ENCODE measurements at places on chromosomes 2 and 18.

GRCh38 chr2:24676493-24676892, 116.7 kb downstream of the PTRHD1 start:
- DNase-seq = no peak

DNA sequence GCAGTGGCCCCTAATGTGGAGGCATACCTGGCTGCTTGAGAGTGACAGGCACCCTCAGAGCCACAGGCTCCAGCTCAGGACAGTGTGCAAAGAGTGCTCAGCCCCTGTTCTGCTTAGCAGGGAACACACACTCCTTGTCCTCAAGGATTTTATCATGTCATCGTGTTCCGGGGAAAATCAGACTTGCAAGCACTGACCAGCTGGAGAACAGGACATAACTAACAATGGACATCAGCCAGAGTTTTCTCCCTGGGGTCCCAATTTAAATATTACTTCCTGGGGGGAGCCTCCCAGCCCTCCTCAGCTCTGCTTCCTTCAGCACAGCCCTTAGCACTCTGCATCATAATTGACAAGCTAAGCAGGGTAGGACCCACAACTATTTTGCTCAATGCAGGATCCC, 175.4 kb upstream of the ACAA2 start:
- no peak for DNase-seq

DNA sequence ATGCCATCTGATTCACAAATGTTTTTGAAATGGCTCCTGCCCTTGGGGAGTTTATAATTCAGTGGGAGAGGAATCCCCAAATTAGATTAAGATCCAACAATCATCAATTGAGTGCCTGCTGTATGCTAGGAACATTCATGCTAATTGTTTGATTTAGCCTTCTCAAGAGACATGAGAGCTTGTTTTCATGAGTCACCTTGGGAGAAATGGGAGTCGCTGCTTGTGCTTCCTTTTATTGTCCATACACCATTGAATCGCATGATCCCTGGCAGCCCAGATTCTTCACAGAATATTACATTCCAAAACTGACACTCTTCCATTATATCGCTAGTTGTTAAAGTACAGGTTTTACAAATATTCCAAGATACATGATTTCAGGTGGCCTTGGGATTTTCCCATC, 106.0 kb upstream of the MAP3K20 start:
- DNase-seq = no peak

DNA sequence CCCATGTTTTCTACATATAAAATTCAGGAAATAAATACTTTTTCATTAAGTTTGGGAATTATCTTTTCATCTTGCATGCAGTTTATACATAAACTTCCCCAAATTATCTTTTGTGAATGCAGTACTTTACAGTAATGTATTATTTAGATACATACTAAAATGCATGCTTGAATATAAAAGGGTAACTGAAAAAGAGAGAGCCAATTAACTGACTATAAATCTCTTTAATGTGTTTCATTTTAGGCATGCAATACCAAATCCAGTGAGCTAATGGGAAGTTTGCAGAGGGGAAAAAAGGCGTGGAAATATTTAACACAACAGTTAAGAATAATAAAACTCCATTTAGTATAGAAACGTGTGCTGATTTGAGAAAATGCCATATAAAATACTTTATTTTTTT, 39.2 kb downstream of the COL4A4 start:
- DNase-seq = no peak

DNA sequence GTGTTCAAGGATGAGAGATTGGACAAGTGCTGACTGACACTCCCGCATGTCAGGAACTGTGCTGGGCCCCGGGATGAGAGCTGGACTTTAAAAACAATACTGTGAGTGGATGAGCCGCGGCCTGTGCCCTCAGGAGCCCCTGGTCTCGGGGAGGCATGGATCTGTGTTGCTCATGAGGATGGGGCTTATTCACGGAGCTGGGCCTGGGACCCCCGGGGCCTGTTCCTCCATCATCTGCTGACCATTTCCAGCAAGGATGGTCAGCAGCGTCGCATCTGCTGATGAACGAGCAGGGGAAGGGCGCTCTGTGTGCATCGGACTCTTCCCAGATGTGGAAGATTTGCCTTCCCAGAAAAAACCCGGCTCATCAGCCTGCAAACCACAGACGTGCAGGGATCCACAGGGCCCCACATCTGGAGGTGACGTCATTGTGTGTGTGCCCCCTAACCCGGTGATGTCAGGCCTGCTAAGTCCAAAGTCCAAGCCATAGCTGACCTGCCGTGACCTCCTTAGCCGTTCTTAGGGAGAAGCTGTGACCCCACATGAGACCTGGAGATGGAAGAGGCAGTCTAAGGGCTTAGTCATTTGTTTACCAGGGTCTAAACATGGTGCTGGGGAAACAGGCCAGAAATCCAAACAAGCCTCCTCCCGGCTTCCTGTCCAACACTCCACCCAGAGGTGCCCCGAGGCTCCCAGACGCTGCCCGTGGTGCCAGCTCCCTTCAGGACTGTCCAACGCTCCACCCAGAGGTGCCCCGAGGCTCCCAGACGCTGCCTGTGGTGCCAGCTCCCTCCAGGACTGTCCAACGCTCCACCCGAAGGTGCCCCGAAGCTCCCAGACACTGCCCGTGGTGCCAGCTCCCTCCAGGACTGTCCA, 143.9 kb downstream of the PXDN start:
- no peak for DNase-seq

DNA sequence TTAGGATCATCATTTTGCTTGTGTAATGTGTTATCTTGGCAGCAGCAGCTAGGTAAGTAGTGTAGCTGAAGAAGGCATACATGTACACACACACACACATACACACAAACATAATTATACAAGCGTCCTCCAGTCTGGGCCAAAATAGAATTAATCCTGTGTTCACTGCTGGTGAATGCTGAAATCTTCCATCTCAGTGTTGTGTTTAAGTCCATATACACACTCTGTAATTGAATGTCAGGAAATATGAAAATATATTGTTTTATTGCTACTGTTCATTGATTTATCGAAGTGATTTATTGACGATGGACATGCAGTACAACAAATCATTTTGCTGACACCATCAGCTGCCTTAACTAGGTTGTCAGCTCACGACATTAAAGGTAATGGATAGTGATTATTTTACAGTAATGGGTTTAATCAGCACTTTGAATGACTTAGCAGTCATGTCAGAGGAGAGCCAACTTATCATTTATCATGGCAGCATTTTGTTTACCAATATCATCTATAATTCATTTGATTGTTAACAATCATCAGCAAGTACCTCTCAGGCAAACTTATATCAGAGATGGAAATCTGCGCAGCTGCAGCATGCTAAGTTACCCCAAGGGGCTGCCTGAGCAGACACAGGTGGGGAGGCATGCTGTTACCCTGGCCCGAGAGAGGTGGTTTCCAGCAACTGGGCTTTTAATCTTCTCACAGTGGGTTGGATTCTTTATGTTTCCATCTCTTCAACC, 83.7 kb upstream of the FSHR start:
- no peak for DNase-seq

GRCh38 chr2:99695944-99696253, 206.1 kb upstream of the REV1 start:
- no peak for DNase-seq

All from effector CD8-positive, alpha-beta T cell (primary cell).